Hematopoietic multipotent progenitor cell treated with erythropoietin and hydrocortisone succinate and interleukin-3 and kit ligand, for 15 days (in vitro differentiated cells): ENCODE measurements at places on chromosomes 5 and 9.
A peak's percentile ranks its signal among the peaks of the same experiment; 100 is the strongest.

- no peak for DNase-seq
These were observed 9.8 kb upstream of the CCDC69 start for GRCh38 chr5:151233616-151234085.

GRCh38 chr5:151758141-151758429, 346 bp downstream of the ATOX1 start:
- DNase-seq: no peak

GRCh38 chr9:71769175-71770161, 1.2 kb upstream of the CEMIP2 start:
- peak; percentile 53 for DNase-seq

DNA sequence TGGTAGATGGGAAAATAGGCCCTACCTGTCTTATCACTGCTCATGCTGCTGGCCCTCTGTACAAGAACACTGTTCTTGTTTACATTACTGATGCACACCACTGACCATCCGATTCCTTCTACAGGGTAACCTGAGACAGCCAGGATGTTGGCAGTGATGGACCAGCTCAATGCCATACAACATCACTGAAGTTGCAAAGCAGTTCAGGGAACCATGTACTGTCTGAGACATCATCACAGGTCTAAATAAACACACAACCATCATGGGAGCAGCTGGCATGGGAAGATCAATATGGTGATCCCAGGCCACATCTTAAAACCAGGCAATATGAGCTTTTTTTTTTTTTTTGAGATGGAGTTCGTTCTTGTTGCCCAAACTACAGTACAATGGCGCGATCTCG, 59.0 kb downstream of the IARS1 start:
- DNase-seq: no peak

GRCh38 chr9:101737165-101737704, 1.2 kb downstream of the GRIN3A start:
- no peak for DNase-seq

GRCh38 chr5:94057217-94057616, 315.8 kb upstream of the POU5F2 start:
- no peak for DNase-seq

- peak; percentile 64 for DNase-seq
These were observed 15.0 kb upstream of the PTBP3 start for GRCh38 chr9:112348257-112349007.

- no peak for DNase-seq
These were observed 49.8 kb downstream of the SGCD start for GRCh38 chr5:156376751-156377150.

DNA sequence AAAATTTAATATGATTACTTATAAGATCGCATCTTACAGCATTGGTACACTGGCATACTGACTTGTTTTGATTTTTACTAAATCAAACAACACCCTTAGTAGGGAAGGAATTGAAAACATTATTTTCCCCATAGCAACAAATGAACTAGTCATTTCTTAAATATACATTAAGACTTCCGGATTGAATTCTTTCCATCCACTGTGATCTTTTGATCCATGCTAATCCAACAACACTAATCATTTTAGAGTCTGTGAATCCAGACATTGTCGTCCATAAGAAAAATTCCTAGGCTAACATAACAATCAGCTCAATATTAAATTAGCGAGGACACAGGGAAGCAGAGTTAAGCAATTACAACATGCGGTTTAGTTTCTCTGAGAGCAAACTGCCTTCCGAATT, 21.6 kb upstream of the ERAP1 start:
- no peak for DNase-seq

DNA sequence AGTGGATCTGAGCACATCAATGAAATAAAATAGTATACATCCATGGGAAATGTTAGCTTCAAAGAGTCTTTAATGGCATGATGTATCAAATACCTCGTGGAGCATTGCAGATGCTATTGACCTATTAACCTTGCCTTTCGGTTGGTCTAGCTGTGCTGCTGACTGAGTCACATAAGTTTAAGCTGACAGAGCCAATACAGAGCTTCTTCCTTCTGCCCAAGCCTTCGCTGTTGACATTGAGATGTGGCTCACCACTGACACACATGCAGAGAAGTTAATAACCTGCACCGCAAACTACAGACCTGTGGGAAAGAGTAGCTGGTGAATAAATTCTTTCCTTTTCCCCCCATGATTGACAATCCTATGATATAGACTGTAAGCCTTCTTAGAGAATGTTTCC, 78.2 kb downstream of the LURAP1L start:
- DNase-seq: no peak

DNA sequence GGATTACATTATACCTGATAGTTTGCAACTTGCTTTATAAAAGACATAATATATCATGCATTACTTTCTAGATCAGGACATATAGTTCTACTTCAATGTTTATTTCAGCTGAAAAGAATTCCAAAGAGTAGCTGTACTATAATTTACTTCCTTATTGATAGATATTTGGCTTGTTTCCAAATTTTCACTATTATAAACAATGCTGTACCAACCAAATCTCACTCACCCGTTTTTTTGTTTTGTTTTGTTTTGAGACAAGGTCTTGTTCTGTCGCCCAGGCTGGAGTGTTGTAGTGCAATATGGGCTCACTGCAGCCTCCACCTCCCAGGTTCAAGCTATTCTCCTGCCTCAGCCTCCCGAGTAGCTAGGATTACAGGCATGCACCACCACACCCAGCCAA, 132.7 kb downstream of the GNAQ start:
- no peak for DNase-seq

DNA sequence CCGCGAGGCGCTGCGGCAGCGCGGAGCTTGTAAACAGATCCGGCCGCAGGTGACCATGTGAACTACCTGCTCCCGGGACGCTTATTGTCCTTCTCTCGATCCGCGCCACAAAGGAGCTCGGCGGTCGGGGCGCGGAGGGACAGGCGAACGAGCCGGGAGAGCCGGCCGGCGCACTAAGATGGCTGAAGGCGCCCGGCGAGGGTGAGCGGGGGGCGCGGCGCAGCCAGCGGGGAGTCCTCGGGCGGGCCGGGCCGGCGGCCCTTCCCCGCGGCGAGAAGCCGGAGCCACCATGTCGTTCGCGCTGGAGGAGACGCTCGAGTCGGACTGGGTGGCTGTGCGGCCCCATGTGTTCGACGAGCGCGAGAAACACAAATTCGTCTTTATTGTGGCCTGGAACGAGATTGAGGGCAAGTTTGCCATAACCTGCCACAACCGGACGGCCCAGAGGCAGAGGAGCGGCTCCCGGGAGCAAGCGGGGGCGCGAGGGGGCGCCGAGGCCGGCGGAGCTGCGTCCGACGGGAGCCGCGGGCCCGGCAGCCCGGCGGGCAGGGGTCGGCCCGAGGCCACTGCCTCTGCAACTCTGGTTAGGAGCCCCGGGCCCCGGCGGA, 535 bp downstream of the JMY start:
- DNase-seq: peak; percentile 33

DNA sequence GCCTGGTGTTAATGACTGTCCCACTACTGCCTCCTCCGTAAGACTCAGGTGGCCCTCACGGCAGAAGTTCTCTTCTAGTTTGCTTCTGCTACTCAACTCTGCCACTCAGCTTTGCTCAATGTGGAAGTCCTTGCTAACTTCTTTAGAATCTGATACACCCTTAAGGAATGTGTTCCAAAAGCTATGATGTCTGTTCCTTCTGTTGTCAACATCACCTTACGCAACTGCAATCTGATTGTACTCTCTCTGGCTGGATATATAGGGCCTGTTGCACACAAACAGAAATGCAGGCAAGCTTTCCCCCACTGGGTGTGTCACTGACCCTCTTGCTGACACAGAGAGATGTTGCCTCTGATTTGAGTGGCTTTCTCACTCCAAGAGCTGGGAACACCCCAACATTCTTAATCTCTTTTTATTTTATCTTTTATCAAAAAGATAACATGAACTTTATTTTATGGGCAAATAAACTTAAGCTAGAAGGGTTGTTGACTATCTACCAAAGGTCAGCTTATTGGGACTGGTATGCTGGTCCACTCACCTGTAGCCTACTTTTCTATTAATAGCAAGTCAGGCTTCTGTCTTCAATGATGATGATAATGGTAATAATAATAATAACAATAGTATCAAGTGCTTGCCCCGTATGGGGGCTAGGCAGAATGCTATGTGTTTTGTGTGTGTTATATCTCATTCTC, 25.2 kb downstream of the TMEM252 start:
- DNase-seq: no peak

GRCh38 chr5:179876610-179876952, 18.0 kb upstream of the MRNIP start:
- no peak for DNase-seq

DNA sequence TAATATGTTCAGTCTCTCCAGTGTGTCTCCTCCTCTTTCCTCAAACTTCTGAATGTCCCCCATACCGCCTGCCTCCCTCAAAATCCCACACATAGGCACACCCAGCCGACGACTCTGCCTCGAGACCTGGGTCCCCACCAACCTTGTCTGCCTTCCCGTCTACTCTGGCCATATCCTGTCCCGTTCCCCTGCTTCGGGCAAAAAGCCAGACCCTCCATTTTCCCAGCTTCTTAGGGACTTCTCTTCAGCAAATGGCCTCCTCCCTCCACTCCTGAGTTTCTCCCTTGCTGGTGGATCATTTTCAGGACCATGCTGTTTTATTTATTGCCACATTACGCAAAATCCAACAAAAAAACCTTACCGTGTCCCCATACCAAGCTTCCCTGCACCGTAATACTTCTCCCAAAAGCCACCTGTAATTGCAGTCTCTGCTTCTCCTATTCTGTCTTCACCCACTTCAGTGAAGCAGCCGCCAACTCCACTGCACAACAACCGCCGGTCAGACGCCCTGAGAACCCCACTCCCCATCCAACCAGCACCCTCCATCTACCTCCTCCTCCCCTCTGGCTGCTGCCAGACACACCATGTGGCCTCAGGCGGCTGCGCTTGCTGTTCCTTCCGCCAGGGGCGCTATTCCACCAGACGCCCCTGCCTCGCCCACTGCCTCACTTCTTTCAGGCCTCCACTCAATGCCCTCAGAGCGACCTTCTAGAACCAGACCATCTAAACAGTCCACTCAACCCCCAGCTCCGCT, 117.0 kb downstream of the TRPM6 start:
- DNase-seq: peak; percentile 51

GRCh38 chr9:90964101-90965020, 162.7 kb downstream of the SYK start:
- DNase-seq: no peak

- no peak for DNase-seq
These were observed 23.6 kb upstream of the KCNIP1 start for GRCh38 chr5:170480260-170480659.

GRCh38 chr5:173278641-173279040, 43.6 kb upstream of the NKX2-5 start:
- no peak for DNase-seq

GRCh38 chr5:38831909-38832308, 13.9 kb upstream of the OSMR start:
- DNase-seq: no peak

- no peak for DNase-seq
These were observed 5.8 kb upstream of the CCL21 start for GRCh38 chr9:34715639-34716215.

GRCh38 chr5:102481054-102481715, 17.6 kb downstream of the SLCO6A1 start:
- DNase-seq: no peak

- DNase-seq: no peak
These were observed 9.5 kb downstream of the MEF2C start for GRCh38 chr5:88873447-88873846.

DNA sequence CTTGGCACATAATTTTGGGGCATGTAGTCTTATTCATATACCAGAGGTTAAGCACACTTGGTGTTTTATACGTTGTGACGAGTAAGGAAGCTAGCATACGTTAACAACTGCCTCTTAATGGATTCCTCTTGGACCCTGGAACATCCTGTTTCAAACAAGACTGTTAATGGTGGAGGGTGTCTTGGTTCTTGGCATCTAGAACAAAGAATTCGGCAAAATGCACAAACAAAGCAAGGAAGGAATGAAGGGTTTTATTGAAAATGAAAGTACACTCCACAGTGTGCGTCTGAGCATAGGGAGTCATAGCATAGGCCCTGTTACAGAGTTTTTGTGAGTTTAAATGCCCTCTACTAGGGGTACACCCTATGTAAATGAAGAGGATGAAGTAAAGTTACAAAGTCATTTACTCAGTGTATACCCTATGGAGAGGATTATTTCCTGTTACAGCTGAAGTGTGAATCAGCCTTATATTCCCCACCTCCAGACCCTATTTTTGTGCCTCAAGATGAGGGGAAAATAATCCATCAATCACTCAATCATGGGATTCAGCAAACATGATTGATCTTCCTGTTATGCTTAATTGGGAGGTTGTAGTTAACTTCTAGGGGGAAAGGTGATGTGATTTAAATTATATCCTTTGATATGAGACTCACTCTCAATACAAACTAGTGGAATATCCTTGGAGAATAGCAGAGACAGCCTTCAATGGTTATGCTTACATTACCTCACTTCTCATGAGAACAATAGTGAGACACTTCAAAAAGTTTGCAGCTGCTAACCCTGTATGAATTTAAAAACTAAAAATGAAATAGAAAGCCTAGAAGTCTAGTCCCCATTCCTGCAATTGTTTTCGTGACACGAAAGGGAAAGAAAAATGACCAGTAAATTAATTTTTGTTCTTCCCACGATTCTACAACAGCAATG, 84.9 kb upstream of the MYO10 start:
- no peak for DNase-seq

DNA sequence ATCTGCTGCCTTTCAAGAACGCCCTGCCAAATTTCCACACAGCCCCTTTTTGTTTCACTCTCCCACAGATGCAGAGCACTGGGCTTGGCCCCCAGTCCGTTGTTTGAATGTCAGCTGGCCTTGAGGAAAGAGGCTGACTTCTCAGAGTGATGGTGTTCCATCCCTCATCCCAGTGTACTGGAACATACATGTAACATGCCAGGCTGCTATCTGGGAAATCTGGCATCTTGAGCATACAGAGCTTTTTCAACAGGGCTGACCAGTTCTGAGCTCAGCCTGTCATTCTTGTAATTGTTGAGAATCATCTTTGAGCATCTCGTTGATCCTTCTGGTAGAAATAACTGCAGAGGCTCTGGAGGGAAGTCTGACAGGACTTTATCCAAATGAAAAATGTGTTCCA, 2.8 kb downstream of the GALNT10 start:
- DNase-seq: no peak
